ENCODE measurements at places on chromosomes 3 and 15.

GRCh38 chr3:127740136-127740915 lies 67.6 kb downstream of the ABTB1 start:
- no peak for DNase-seq

DNA sequence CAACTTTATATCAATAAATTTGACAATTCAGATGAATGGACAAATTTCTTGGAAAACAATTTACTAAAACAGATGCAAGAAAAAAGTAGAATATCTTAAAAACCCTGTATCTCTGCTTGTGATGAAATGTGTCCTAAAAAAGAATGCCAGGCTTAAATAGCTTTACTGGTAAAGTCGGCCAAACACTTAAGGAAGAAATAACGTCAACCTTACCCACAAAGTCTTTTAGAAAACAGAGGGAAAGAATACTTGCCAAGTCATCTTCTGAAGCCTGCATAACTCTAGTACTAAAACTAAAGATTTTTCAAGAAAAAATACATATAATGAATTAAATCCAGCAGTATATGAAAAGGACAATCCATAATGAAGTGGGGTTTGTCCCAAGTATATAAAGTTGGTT lies 111.1 kb downstream of the RASA2 start:
- no peak for DNase-seq

DNA sequence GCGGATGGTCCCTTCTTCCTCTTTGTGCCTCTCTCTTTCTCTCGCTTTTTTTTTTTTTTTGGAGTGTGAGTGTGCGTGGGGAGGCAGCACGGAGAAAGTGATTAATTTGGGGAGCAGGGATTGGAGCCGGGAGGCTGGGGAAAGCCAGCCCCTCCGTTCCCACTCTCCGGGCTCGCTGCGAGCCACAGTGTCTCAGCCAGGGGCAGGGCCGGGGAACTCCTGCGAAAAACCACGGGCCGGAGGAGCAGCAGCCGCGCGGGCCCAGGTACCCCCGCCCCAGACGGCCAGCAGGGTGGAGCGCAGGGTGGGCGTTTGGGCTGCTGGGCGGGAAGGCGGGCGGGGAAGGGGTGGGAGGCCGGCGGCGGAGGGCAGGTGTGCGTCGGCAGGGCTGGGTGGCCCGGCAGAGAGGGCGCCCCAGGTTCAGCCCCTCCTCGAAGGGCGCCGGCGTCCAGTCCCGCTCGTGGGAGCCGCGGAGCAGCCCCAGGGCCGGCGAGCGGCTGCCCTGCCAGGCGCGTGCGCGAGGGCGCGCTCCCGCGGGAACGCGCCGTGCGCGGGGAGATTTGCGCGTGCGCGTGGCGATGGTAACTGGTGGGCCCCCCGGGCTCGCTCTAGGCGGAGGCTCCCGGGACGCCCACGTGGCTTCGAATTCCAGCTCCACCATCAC lies 1.4 kb downstream of the CHL1 start:
- DNase-seq, result no peak

DNA sequence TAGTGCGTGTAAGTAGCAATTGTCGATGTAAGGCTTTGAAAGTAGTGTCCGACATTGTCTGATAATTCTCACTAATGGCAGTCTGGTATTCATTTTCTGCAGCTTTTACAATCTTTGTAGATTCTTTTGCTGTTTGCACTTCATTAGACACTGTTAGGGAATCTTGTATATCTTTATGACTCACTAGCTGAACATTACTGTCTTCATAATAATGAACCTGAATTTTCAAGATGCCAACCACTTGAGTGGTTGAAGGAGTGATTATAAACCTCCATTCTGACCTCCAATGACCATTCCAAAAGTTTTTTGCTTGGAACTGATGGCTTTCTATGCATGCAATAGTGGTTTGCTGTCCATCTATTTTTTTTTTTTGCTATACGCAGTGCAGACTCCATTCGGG lies 76.4 kb upstream of the MFGE8 start:
- DNase-seq, result no peak

GRCh38 chr3:126277629-126278378 lies 79.4 kb downstream of the KLF15 start:
- DNase-seq, result no peak

All from activated CD4-positive, alpha-beta T cell treated with anti-CD3 and anti-CD28 coated beads, Interleukin-2, amount 10 ng/mL, durations not matched to agents 24 days and 14 days (primary cell).